CD4-positive, CD25-positive, alpha-beta regulatory T cell (primary cell): ENCODE measurements at places on chromosomes 3 and 15.

GRCh38 chr3:150978566-150979148 is 6.1 kb upstream of the CLRN1 start:
- no peak for DNase-seq

DNA sequence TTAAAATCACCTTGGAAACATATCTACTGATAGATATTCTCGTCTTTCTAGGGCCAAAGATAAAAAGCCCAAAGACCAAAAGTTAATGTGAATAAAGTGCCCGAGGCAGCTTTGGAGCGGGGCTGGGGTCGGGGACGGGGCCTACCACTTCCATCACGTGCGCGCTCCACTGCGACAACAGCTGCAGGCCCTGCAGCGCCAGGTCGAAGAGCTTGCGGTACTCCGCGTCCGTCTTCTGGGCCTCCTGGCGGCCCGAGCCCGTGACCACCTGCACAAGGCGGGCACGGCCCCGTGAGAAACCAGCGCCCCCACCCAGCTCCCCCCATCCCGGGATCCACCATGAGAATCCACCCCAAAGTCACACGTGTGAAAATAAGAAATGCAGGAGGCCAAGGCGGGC is 52.4 kb downstream of the CYFIP1 start:
- DNase-seq: no peak

DNA sequence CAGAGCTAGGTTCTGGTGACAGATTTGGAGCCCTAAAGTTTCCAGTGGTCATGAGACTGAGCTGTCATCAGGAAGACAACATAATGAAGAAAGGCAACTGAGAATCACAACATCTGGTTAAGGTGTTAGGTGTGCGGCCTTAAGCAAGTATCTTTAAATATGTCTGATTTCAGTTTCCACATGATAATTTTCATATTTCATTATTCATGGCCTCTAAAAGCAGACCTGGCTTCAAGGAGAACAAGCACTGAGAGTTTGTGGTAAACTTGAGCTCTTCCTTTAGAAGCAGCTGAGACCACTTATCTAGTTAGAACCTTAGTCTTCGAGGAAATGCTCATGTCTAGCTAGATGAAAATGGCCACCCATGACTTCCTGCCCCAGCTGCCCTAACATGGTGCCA is 25.7 kb upstream of the MYLK start:
- no peak for DNase-seq

- no peak for DNase-seq
Measured at GRCh38 chr15:52844823-52845222, 54.7 kb upstream of the ONECUT1 start.

DNA sequence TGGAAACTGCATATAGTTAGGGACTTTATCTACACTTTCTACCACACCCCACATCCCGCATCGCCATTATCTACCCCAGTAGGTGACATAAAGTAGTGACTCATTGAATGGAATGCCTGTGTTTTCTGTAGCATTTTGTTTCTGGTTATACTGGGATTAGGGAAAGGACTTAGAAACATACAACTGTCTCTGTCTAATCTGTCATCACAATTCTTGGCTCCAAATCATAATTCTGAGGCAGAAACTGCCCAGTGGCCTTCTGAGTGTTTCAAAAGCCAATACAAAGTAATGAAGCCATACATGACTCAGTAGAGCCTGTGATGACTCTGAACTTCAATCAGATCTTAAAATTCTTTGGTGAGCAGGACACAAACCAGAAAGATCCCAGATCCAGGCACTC is 115.7 kb upstream of the CHRM5 start:
- no peak for DNase-seq

DNA sequence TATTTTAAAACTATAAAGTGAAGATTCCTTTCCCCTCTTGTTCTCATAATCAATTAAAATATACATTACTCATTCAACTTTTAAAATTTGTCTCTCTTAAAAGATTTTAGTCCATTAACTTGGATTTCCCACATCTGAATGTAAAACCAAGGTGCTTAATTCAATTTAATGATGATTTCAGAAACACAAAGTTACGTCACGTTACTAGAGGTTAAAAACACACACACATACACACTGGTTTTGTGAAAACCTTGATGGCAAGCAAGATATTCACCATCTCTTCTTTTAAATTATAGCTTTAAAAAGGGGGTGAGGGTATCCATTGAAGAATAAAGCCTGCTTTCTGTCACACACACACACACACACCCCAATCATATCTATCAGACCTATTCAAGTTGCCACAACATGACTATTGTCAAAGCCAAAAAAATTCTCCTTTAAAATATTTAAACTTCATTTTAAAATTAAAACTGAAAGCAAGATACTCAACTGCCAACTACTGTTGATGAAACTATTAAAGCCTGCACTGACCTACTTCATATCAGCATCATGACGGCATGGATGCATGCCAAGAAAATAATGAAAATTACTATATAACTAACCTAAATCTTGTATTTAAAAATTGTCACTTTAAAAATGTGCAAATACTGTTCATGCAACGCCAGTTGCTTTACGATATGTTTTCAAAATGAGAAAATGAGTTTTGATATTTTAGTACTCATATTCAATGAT is 2.1 kb downstream of the RFX7 start:
- DNase-seq: peak; percentile 2

GRCh38 chr3:23668430-23668904 is 137.3 kb upstream of the UBE2E1 start:
- no peak for DNase-seq

GRCh38 chr15:73398861-73399260 is 30.1 kb upstream of the HCN4 start:
- DNase-seq: no peak

DNA sequence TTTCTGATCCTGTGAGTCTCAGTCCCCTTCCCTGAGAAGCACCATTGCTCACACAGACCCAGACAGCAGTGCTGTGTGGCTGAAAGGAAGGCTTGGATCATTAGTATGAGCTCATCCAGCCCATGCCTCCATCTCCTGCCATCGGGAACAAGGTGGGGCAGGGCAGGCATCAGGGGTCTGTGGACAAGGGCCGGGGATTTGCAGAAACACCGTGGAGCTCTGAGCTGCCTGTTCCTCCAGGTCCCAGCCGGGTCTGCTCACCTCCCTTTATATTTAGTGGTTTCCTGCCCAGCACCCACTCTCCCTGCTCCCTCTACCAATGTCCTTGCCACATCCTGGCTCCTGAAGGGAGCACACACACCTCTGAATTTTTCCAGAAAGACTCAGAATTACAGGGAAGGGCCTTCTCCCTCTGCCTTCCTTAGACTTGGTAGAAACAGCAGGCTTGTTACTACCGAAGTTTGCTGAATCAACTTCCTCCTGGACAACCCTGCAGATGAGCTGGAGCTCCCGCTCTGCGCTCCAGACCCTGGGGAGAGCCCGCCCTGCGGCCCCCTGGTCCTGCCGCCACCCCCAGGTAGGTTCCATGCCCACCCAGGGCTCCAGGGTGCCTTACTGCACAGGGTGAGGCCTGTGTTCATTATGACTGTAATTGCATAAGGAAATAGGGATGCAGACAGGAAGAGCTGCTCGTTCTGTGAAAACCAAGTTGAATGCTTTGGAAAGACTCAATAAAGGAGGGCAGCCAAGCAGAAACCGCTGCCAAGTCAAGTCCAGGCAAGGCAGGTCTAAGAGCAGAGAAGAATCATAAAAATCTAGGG is 128.1 kb downstream of the NSMCE3 start:
- no peak for DNase-seq

DNA sequence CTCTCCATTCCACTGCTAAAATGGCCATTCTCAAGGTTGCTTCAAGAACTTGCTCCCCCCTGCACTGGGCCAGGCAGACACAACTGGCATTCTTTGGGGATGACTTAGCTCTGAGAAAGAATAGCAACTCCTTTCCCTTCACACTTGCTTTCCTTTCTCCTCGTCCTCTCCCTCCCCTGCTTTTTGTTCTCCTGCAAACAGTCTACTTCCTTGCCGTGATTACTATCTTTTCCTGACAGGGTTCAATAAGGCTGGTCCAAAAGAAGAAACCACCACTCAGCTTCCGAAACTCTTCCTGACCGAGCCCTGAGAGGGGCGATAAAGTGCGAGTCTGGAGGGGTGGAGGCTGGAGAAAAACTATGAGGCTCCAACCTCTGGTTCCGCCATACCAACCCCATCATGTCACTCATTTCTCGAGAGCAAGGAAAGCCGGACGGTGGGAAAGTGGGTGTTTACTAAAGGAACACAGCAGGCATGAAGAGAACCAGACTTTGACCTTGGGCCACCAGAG is 5.0 kb downstream of the AMOTL2 start:
- DNase-seq: no peak
